ENCODE measurements at places on chromosomes 4 and X.

- DNase-seq = no peak
These were observed 219.9 kb upstream of the PACRGL start for GRCh38 chr4:20480165-20480947.

DNA sequence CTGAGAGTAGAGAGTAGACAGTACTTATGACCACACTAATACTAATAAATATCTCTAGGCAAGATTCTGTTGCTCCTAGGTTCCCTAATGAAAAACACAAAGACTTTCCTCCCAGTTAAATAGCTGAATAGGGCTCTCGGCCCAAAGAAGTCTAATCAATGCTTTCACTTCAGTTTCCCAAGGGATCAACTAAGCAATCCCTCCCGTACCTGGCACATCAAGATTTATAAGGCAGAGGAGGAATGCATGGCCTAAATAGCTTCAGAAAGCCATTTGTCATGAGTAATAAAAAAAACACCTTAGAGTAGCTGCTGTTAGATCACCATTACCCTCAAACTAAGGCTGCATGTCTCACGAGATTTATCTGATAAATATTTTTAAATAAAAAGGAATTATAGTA lies 56.8 kb upstream of the EXOC1L start:
- DNase-seq = no peak

DNA sequence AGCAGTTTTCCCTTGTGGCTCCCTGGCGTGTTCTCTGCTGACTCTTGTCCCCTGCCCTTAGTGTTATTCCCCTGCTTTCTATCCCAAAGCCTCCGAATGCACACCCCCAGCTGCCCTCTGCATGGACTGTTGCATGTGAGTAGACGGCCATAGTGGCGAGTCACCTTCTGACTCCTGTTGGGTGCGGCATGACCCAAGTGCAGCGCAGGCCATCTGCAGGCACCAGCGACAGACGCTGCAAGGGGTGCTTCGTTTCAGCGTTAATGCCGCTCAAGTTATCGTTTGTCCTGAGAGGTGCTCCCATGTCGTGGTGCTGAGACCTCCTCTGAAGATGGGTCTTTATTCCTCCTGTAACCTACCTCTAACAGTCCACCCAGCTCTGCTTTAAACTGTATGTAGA lies 57.7 kb downstream of the NOP14 start:
- no peak for DNase-seq

- no peak for DNase-seq
These were observed 16.2 kb downstream of the GATB start for GRCh38 chr4:151744614-151745013.

DNA sequence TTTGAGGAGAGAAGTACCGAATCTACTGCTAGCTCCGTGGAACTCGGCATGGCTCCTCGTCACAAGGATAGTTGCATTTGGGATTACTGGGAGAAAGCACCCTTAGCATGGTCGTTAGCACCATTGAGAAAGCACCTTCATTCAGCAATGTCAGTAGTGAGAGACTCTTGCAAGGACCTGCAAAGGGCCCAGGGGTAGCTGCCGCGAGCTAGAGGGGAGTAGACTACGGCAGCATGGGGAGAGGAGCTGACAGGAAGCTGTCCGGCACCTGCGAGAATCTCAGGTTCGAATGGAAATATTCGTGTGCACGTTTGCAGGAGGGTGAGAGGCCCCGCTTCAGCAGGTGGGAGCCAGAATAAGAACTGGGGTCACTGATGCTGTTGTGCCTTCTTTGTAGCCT lies 20.2 kb downstream of the TLR10 start:
- DNase-seq = no peak

DNA sequence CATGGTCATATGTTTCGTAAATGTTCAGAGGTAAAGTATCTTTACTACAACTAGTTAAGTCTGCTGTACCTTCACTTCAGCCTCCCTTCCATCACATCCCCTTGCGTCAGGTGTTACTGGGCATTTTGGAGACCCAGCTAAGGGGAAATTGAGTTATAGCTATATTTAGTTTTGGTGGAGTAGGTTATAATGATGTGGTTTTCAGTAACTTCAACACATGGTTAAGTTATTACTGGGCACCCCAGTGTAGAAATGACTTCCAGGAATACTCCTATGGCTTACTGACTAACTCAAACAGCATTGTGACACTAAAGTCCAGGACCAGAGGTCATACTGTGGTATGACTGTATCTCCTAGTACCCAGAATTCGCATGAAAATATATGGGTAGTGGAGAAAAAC lies 23.4 kb upstream of the ACSL1 start:
- DNase-seq = no peak

DNA sequence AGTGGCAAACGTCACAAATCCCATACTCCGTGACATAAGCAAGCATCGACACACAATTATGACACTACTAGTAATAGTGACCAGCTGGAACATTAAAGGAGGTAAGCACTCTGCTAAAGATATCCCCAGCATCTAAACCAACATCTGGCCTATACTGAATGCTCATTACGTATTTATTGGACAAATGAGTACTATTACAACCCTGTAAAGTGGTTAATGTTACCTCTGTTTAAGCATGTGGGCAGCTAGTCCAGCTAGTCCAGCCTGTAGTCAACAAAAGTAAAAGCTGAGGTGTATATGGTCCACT lies 419 bp upstream of the RPGR start:
- no peak for DNase-seq

DNA sequence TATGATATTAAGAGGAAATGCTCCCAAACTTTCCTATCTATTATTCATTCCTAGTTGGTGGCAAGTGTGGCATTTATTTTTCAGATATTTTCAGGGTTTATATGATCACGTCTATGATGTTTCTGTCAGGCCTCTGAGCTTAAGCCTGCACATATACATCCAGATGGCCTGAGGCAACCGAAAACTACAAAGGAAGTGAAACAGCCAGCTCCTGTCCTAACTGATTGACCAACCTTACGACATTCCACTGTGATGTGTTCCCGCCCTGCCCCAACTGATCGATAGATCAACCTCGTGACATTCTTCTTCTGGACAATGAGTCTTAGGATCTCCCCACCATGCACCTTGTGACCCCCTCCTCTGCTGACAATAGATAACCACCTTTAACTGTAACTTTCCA lies 67.6 kb upstream of the CTSO start:
- no peak for DNase-seq
